ENCODE measurements at places on chromosomes 11 and 22.
A peak's percentile ranks its signal among the peaks of the same experiment; 100 is the strongest.

DNA sequence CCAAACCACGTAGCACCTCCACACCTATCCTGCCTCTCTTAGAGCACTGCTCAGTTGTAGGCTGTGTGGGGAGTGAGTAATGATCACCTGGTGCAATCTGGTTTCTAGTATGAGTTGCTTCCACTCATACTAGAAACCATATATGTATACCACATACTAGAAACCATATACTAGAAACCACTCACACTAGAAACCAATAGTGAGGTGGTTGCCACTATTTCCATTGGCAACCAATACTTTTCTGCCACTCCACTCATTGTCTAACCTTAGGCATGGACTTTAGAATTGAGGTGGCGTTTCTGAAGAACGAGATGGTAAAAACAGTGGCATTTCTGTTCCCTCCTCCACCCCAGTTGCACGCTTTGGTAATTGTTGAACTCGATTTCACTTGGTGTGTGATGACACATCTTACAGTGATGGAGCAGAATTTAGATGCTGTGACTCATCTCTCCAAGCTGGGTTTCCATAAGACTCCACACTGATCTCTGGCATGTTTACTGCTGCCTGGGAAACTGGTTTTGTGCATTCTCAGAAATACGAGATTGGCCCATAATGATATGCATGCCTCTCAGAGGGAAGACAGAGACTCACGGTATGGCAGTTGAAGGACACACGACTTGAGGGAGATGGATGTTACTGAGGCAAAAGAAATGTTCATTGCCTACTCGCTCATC, 82.9 kb downstream of the KIRREL3 start:
- DNase-seq = no peak

- no peak for DNase-seq
These were observed 30.4 kb upstream of the CD81 start for GRCh38 chr11:2346586-2347307.

DNA sequence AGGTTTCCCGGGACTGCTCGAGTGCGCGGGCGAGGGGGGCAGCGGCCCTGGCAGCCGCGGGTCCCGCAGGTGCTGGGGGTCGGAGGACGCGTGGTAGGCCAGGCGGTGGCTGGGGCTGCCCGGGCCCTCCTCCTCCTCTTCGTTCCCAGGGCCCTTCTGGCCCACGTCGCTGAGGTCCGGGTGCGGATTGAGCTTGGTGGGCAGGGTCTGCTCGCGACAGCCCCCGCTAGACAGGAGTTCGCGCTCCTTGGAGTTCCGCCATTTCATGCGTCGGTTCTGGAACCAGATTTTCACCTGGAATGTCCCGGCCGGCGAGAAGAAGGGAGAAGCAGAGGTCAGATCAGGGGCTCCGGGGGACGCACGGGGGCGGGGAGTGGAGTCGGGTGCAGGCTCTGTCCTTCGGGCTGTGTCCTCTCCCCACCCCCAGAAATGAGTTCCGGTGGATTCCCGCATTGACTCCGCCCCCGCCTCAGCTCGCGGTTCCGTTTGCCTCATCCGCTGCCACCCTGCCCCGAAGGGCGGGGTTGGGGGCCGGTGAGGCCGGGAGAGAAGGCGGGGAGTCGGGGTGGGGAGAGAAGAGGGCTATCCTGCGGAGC, 3.9 kb downstream of the DBX1 start:
- DNase-seq = no peak

- no peak for DNase-seq
These were observed 59.1 kb downstream of the RRAS2 start for GRCh38 chr11:14299921-14300320.

DNA sequence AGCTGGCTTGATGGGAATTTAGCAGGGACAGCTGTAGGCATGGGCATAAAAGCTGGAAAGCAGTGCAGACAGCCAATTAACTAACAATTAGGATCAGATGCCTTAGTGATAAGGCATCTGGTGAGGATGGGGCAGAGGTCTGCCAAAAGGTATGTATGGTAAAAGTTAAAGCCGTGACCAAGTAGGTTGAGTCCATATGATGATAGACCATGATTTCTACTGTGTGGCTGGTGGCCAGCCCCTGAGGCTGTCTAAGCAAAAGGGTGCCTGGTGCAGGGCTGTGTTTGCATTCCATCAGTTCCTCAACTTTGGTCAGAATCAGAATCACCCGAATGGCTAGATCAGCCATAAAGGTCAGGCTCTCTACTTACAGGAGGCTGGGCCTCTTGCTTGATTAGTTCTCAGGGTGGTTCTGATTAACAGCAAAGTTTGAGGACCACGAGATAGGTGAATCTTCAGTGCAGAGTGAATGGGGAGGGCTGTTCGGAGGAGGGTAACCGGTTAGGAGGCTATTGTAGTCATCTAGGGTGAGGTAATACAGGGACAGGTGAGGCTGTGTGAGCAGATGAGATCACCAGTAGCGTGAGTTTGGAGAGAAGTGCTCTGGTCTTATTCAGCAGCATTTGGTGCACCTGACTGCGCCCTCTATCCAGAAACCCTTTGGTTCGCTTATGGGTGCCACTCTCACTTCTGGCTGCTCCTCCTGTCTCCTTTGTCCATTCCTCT, 27.2 kb downstream of the PPFIBP2 start:
- DNase-seq = no peak

DNA sequence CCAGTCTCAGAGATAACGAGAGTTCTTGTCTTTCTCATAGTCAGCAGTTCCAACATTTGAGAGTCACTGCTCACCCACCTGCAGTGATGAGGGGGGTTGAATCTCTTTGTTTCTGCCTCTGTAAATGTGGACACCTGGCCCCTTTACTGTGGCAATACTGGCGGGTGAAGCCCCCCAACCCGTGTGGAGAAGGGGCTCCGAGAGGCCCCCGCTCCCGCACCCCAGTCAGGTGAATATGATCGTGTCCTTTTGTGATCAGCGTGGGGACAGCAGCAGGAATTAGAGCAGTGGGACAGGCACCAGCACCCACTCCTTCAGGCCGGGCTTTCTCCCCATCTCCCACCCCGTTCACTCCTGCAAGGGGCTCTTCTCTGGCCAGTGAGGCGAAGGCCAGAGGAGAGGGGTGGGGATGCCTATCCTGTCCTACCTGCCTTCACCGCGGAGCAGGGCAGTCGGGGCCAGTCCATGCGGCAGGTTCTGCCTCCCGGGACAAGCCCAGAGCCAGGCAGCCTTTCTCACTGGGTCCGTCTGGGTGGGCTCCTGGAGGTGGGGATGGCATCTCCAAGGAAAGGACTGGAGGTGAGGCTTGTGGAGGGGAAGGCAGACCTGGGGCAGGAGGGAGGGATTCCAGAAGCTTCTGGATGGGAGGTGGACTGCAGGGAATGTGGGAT, 12.7 kb upstream of the CELSR1 start:
- DNase-seq = no peak

DNA sequence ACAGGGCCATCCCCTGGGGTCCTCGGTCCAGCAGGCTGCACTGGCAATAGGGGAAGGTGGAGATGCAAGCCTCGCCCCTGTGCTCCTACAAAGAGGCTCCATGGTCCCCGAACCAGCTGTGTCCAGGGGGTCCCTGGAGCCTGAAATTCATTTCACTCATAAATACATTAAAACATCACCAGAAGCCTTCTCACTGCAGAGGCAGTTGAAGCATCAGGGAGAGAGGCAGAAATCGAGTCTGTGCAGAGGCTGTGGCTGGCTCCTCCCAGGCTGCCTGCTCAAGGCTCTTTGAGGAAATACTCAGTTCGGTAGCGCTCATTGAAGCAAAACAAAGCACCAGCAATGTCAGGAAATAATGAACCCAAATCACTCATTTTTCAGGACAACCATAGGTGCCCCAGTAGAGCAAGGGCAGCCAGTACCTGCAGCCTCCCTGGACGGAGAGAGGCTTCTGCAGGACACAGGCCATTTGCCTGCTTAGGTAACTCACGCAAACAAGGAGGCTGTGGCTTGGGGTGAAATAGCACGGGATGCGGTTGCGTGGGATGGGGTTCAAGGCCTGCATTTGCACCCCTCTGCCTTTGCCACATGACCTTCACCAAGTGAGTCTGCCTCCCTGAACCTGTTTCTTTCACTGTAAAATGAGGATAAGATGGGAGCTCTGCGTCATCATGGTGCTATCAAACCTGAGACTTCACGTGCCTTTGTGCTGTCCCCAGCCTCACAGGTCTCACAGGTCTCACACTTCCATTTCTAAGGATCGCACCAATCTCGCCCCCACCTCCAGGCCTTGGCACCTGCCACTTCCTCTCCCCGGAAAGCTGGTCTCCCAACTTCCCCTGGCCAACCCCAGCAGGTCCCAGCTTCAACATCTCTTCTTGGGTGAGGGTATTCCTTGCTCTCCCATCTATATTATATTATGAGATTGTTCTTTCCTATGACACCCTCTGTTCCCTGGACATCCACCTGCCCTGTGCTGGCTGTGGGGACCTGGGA, 84.3 kb upstream of the SHISAL1 start:
- DNase-seq = no peak

DNA sequence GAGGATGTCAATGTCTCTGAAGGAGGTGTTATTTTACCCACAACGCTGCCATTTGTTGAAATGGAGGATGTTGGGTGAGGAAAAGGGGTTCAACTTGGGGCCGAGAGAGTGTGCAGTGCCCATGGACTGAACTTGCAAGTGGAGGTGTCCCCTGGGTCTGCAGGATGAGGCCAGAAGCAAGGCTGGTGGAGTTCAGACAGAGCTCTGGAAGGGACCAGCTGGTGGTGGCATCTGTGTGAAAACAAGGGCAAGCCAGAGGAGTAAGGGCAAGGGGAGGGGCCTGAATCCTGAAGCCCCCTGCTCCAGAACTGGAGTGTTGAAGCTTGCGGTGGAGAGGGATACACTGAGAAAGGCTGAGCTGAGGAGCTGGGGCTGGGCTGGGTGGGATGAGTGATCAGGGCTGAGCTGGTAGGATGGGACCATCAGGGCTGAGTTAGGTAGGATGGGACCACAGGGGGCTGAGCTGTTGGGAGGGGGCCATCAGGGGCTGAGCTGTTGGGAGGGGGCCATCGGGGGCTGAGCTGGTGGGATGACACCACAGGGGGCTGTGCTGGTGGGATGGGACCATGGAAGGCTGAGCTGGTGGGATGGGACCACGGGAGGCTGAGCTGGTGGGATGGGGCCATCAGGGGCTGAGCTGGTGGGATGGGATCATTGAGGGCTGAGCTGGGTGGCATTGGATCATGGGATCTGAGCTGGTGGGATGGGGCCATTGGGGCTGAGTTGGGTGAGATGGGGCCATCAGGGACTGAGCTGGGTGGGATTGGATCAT, 13.4 kb upstream of the CTSD start:
- DNase-seq = no peak

- peak; percentile 59 for DNase-seq
These were observed 1.0 kb upstream of the LRFN4 start for GRCh38 chr11:66855574-66856495.

GRCh38 chr11:126776119-126776518, 224.5 kb downstream of the KIRREL3 start:
- no peak for DNase-seq

DNA sequence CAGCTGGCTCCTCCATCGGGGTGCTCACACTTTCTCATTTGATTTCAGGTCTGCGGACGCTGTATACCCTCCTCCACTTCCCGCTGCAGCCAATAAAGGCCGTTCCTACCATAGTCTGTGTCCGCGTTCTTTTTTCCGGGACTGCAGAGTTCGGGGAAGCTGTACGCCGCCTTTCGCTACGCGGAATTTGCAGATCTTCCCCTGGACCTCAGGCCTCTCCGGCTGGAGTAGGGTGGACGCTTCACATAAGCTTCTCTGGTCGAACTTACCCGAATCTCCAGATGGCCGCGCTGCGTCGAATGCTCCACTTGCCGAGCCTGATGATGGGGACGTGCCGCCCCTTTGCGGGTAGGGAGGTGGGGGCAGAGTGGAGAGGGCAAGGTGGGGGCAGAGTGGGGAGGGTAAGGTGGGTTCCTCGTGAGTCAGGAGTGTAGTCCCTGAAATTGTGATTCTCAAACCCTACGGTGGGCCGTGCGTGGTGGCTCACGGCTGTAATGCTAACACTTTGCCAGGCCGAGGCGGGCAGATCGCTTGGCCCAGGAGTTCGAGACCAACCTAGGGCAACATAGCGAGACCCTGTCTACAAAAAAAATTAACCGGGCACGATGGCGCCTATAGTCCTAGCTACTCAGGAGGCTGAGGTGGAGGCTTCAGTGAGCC, 617 bp downstream of the CSKMT start:
- DNase-seq = no peak

DNA sequence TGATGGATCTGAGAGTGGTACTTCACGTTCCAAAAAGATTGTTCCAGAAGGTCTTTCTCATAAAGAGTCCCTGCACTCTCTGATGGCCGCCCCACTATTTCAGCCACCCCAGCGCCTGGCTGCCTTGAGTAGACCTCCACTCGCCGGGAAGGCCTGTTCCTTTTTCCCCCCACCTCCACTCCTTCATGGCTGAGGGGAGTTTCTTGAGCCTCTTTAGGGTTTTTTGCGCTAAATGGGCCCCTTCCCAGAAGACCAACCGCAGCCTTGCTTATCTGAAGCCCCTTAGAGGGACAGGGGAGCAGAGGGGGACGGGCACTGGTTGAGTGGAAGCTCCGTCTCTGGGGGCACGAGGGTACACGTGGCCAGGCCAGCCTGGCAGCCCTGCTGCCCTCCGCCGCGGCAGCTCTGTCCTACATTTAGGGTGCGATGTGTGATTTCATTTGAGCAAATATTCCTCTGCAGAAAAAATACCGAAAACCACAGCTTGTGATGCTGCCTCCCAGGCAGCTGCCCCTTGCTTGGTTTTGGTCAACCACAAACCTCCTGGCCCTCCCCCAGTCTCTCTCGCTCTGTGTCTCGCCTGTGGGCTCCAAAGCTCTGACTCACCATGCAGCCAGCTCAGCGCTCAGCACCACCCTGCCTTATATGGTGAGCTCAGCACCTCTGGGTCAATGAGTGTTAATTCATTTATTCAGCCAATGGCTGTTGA, 88.7 kb downstream of the TP53I11 start:
- DNase-seq = peak; percentile 44

DNA sequence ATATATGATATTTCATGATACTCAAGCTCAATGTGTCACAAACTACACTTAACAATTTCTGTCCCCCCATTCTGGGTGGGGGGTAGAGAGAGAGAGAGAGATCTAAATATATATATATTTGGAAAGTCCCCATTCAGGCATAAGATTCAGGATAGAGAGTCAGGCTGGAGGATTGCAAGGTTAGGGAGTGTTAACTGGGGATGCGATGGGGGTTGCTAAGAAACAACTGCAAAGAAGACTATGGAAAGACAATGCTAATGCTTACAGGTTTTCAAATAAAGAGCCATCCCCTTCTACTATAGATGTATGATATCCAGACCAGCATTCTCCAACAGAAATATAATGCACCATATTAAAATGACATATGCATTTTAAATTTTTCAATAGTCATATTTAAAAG, 79.2 kb upstream of the OR5AK2 start:
- DNase-seq = no peak

GRCh38 chr11:121153472-121153871, 52.4 kb downstream of the TECTA start:
- DNase-seq = no peak

DNA sequence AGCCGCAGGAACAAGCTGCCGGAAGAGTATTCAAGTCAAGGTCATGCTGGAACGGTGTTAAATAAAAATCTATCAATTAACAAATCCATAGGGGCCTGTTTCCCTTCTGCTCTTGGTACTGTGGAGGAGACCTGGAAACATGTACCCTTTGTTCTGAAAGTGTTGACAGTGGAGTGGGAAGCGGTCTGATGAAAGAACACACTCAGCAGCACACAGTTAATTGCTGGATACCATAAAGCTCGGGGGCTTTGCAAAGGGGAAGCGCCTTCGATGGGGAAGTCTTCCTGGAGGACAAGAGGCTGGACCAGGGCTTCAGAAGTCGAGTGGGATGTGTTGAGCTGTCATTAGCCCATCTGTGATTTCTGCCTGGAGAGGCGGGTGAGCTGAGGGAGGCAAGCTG, 112.5 kb upstream of the CLPB start:
- no peak for DNase-seq

Data from stimulated activated CD4-positive, alpha-beta T cell treated with anti-CD3 and anti-CD28 coated beads, Interleukin-1b, Interleukin-23, amount 100 ng/mL, for 24 hours (primary cell).